Trophoblast cell (in vitro differentiated cells and primary cell): ENCODE measurements at places on chromosomes 11 and 22.

DNA sequence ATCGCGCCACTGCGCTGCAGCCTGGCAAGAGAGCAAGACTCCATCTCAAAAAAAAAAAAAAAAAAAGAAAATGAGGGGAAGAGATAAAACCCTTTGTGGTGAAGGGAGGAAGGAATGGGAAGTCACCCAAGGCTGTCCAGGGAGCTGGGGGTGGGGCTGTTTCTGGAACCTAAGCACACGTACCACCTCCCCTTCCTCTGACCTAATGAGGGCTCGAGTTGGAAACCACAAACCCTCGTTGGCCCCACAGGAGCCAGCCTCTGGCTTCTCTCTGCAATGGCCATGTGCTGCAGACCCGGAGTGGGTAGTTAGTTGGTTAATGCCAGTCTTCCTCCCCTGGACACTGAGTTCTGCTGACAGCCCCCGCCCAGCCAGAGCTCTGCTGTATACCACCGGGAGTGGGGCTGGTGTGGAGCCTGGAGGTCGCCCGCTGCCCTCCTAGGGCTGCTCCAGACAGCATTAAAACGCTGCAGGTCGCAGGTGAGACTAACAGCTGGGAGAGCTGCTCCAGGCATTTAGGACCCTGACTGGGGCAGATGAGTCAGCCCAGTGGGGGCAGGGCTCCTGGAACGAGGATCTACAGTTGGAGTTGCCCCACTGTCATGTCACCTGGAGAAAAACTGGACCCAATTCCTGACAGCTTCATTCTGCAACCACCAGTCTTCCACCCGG is at the start of gene LGALS12:
LGALS12 (plus strand) TSS at position 228 of the 672 bp plus-strand sequence; CDS start at position 603, 375 bp downstream.
- no peaks in the 10 kb centered on the region for H3K36me3 ChIP-seq
- DNase-seq: no peak
- peaks cover 9% of the 10 kb centered on the region for H3K4me1 ChIP-seq
- H3K27ac ChIP-seq: no peak within 1 kb of the TSS
- no peaks in the 10 kb centered on the region for H3K27me3 ChIP-seq
- no peak within 1 kb of the TSS for H3K4me3 ChIP-seq

- H3K27me3 ChIP-seq: no peaks in the 10 kb centered on the region
- H3K27ac ChIP-seq: no peak overlapping the region
- no peak overlapping the region for H3K4me3 ChIP-seq
- DNase-seq: no peak
These were observed 19.3 kb upstream of the IFITM3 start for GRCh38 chr11:339963-340362.

GRCh38 chr11:65436412-65437032 is 13.9 kb downstream of the NEAT1 start:
- H3K27me3 ChIP-seq: no peaks in the 10 kb centered on the region
- H3K36me3 ChIP-seq: peaks cover 16% of the 10 kb centered on the region
- peak; percentile 53 for DNase-seq

DNA sequence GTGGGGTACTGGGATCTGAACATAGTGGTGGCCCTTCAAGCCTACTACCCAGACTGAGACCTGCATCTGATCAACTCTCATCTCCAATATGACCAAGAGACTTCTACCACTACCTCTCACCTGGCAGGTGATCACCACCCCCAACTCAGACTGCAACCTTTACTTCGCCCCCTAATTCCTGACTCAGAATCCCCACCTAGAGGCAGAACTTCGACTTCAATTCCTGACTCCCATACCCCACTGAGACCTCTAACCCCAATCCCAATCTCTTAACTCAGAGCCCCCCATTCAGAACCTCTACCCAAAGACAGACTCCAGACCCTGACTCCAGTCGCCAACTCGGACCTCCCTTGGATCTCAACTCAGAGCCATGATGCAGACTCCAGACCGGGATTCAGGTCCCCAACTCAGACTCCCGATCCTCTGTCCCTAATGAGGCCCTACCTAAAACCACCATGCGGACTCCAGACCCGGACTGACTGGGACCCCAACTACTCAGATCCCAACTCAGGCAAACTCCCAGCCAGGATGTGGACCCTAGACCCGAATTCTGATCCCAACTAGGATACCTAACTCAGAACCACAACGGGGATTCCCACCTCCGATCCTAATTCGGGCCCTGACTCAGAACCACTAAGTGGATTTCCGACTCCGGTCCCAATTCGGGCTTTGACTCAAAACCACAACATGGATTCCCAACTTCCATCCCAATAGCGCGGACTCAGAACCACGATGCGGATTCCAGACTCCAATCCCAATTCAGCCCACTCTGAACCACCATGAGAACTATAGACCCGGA is 1.2 kb downstream of the KCNQ1OT1 start:
- H3K27me3 ChIP-seq: no peaks in the 10 kb centered on the region
- no peak for DNase-seq
- H3K27ac ChIP-seq: no peak overlapping the region
- peak overlapping the region; percentile 77 for H3K4me3 ChIP-seq
- H3K4me1 ChIP-seq: peaks cover 18% of the 10 kb centered on the region

- no peak for DNase-seq
- H3K4me3 ChIP-seq: no peak overlapping the region
- no peaks in the 10 kb centered on the region for H3K36me3 ChIP-seq
- H3K27me3 ChIP-seq: no peaks in the 10 kb centered on the region
These were observed 140.2 kb downstream of the SPATA19 start for GRCh38 chr11:133705074-133705648.

GRCh38 chr11:10900681-10901415 is 43.0 kb upstream of the ZBED5 start:
- peak overlapping the region; percentile 90 for H3K27ac ChIP-seq
- no peaks in the 10 kb centered on the region for H3K36me3 ChIP-seq
- no peak for DNase-seq
- H3K4me3 ChIP-seq: no peak overlapping the region

GRCh38 chr11:35787626-35788025 is 125.1 kb downstream of the TRIM44 start:
- peaks cover 9% of the 10 kb centered on the region for H3K4me1 ChIP-seq
- DNase-seq: no peak
- H3K4me3 ChIP-seq: no peak overlapping the region
- H3K27me3 ChIP-seq: no peaks in the 10 kb centered on the region
- H3K36me3 ChIP-seq: no peaks in the 10 kb centered on the region

- H3K4me1 ChIP-seq: no peaks in the 10 kb centered on the region
- no peak overlapping the region for H3K4me3 ChIP-seq
- H3K36me3 ChIP-seq: no peaks in the 10 kb centered on the region
- peak overlapping the region; percentile 95 for H3K27ac ChIP-seq
These were observed 179.2 kb upstream of the ZC3H12C start for GRCh38 chr11:109914038-109914437.

DNA sequence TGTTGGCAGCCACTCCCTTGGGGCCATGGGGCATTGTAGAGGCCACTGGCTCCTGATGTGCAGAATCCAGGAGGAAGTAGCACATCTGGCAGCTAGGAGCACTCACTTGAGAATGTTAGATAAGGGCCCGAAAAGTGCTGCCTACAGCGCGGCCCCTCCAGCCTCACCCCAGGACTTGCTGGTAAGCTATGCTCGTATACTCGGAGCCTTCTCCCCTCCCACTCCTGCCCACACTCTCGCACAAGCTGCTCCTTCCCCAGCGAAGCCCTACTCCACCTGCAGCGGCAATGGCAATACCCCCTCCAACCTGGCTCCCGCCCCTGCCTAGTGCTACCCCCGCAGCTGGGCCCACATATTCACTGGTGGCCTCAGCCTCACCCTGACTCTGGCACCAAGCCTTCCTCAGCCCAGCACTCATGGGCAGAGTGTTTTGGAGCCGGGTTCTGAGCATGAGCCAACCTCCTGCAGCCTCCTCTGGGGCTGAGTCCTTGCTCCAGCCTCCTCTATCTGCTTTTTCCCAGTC is 47.7 kb downstream of the PDE2A start:
- no peaks in the 10 kb centered on the region for H3K27me3 ChIP-seq
- H3K4me3 ChIP-seq: no peak overlapping the region
- no peaks in the 10 kb centered on the region for H3K4me1 ChIP-seq
- no peaks in the 10 kb centered on the region for H3K36me3 ChIP-seq

DNA sequence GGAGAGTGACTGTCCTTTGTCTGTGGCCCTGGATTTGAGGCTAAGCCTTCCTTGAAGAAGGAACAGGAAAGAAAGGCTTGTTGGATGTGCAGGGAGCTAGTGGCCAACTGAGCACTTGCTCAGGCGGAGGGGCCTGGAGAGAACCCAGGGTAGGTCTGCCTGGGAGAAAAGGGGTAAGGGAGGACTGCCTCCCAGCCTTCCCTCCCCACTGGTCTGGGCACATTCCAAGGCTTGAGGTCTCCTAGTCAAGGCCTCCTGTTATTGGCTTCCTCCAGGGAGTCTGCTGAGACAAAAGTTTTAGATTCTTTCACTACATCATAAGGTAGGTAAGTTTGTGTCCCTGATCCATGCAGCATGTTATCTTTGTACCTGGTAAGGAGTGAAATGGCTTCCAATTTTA is 15.2 kb downstream of the KCNQ1OT1 start:
- no peak for DNase-seq
- H3K27me3 ChIP-seq: no peaks in the 10 kb centered on the region
- H3K27ac ChIP-seq: no peak overlapping the region
- H3K4me1 ChIP-seq: peaks cover 10% of the 10 kb centered on the region

GRCh38 chr11:48101958-48102357 is 114.7 kb upstream of the OR4B1 start:
- DNase-seq: no peak
- H3K4me1 ChIP-seq: peaks cover 8% of the 10 kb centered on the region
- H3K27ac ChIP-seq: no peak overlapping the region
- H3K27me3 ChIP-seq: no peaks in the 10 kb centered on the region

- peaks cover 6% of the 10 kb centered on the region for H3K4me1 ChIP-seq
- no peak overlapping the region for H3K4me3 ChIP-seq
- no peak overlapping the region for H3K27ac ChIP-seq
- DNase-seq: no peak
These were observed 14.4 kb downstream of the SCARF2 start for GRCh38 chr22:20423008-20423905.

DNA sequence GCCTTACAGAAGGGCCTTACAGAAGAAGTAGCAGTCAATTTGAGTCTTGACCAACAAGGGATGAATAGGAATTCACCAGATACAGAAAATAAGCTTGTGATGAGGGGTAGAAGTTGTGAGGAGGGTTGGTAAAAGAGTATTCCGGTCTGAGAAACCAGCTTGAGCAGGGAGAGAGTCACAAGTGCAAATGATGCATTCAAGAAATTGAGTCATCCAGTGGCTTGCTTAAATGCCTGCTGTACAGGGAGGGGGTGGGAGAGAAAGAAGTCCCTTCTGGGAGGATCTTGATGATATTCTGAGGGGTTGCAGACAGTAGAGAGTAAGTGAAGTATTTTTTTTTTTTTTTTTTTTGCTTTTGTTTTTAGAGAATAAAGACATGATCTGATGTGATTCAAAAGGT is 9.2 kb downstream of the CCKBR start:
- no peak overlapping the region for H3K27ac ChIP-seq
- H3K4me1 ChIP-seq: no peaks in the 10 kb centered on the region
- no peak overlapping the region for H3K4me3 ChIP-seq
- no peak for DNase-seq
- H3K36me3 ChIP-seq: peaks cover 13% of the 10 kb centered on the region
- H3K27me3 ChIP-seq: no peaks in the 10 kb centered on the region

DNA sequence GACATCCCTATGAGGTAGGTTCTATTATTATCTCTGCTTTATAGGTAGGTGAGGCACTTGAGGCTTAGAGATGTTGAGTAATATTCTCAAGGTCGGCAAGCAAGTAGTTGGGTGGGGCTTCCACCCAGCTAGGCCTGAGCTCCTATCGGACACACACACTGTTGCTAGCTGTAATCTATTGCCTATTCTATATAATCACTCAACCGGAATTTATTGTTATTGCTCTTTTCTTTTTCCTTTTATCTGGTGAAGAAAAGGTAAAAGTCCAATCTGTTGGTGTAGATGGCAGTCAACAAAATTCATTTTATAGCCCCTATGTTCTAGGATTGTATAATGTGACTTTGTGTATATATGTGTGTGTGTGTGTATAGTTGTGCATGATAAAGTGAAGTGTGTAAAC is 3.4 kb downstream of the OR9Q2 start:
- no peaks in the 10 kb centered on the region for H3K4me1 ChIP-seq
- H3K27me3 ChIP-seq: no peaks in the 10 kb centered on the region
- no peaks in the 10 kb centered on the region for H3K36me3 ChIP-seq
- H3K4me3 ChIP-seq: no peak overlapping the region
- H3K27ac ChIP-seq: no peak overlapping the region
- no peak for DNase-seq

DNA sequence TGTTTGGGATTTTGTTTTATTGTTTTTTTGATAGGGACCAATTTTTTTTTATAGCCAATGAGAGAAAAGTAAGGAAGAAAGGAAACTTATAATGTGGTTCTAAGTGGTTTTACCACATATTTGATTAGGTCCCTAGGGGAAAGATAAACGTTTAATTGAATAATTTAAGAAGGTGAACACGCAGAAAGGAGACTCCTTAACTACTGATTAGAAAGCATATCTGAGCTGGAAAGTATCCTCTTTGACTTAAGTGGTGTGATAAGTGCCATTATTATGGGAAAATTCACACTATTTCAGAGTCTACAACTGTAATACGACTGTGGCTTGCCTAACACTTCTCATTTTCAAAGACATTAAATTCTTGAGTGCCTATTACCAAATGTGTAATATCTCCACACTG is 106.5 kb upstream of the GRAMD1B start:
- no peak for DNase-seq
- H3K27me3 ChIP-seq: no peaks in the 10 kb centered on the region
- H3K4me1 ChIP-seq: no peaks in the 10 kb centered on the region
- no peak overlapping the region for H3K4me3 ChIP-seq
- no peaks in the 10 kb centered on the region for H3K36me3 ChIP-seq

- peaks cover 2% of the 10 kb centered on the region for H3K36me3 ChIP-seq
- H3K4me3 ChIP-seq: no peak overlapping the region
- H3K27me3 ChIP-seq: no peaks in the 10 kb centered on the region
- DNase-seq: peak; percentile 98
These were observed 31.4 kb downstream of the NUMA1 start for GRCh38 chr11:72048766-72049460.

DNA sequence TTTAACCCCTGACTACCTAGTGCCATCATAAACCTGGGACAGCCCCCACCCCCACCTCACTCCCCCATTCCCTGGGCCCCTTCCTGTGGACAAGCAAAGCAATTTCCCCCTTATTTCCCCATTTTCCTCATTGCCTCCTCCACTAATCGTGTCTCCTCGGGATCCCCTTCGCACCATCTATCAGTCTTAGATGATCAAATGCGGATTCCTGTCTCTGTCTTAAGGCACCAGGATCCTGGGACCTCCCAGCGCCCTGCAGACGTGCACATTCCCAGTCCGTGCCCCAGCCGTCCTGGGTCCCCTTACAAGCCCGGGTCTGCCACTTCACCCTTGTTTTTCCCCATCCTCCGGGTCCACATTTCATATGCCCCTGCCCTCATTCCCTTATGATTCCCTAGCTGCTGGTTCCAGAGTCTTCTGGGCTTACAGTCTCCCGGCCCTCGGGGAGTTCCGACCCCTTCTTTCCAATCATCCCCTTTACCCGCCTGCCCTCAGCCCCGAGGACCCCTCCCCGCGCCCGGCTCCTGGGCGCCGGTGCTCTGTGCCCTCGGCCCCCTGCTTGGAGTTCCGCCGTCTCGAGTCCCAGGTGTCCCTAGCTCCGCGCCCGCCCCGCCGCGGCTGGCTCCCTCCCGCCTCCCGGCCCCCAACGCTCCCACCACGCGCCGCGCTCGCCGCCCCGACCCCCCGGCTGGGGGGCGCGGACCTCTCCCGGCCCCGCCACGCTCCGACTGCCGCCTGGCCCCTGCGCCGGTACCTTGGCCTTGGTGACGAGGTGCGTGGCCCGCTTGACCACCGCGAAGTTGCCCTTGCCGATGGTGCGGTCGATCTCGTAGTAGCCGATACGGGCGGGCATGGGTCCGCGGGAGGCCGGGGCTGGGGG is 599 bp downstream of the SIK3 start:
- DNase-seq: peak; percentile 54
- H3K4me3 ChIP-seq: peak overlapping the region; percentile 94
- H3K27me3 ChIP-seq: no peaks in the 10 kb centered on the region
- peak overlapping the region; percentile 79 for H3K27ac ChIP-seq
- H3K4me1 ChIP-seq: peaks cover 18% of the 10 kb centered on the region
- no peaks in the 10 kb centered on the region for H3K36me3 ChIP-seq
